Hematopoietic multipotent progenitor cell treated with erythropoietin and hydrocortisone succinate and interleukin-3 and kit ligand, for 4 days (in vitro differentiated cells): ENCODE measurements at places on chromosomes 11 and 22.
A peak's percentile ranks its signal among the peaks of the same experiment; 100 is the strongest.

DNA sequence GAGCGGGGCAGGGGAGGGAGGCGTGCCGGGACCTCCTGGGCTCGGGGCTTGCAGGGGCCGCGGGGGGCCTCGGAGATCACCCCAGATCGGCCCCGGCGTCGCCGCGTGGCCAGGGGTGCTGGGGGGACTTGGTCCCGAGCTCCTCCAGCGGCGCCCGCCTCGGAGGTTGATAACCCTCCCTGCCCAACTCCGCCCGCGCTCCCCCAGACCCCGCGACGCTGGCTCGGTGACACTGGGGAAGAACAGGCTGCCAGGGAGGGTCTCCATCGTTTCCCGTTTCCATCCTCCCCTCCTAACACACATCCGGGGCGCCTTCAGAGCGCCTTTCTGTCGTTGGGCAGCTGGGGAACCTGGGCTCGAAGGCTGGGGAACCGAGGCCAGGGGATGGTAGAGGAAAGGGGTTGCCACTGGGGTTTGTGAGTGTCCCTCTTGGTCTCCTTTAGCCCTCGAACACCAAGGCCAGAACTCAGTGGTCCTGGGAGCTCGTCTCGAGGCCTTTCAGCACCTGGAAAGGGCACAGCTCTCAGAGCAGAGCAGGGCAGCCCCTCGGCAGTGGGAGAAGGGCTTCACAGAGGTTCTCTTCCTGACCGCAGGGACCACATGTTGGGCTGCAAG lies 431 bp downstream of the SLC37A2 start:
- no peak for DNase-seq

GRCh38 chr11:46116007-46116711 lies 5.1 kb downstream of the PHF21A start:
- no peak for DNase-seq

- no peak for DNase-seq
Observed at GRCh38 chr11:50412832-50413231, 380.2 kb downstream of the OR4C45 start.

GRCh38 chr11:9716275-9717039 lies 52.6 kb downstream of the SWAP70 start:
- peak; percentile 95 for DNase-seq
